Naive thymus-derived CD8-positive, alpha-beta T cell (primary cell): ENCODE measurements at places on chromosomes 12 and 14.

DNA sequence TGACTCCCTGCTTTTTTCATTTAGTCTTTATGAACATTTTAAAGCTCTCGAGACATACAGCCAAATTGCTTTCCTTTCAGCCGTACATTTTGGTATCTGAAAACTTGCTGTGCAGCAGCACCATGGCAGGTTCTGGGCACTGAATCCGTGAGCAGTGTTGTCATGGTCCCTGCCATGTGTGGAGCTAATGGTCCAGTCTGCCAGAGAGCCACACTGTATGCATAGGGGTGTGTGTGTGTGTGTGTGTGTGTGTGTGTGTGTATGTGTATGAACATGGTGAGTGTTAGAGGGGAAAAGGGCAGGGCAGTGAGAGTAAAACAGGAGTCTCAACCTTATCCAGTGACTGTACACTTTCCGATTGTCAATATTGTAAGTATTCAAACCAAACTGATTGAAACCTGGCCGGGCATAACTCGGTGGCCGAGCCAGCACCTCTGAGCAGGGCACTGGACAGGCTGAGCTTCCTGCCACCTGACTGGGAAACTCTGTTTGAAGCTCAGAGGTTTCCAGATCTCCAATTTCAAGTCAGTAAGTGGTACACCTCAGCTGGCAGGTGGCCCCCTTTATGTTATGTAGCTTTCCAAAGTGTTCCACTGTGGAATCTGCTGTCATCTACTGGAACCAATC, 110.0 kb downstream of the ESR2 start:
- no peak for DNase-seq

DNA sequence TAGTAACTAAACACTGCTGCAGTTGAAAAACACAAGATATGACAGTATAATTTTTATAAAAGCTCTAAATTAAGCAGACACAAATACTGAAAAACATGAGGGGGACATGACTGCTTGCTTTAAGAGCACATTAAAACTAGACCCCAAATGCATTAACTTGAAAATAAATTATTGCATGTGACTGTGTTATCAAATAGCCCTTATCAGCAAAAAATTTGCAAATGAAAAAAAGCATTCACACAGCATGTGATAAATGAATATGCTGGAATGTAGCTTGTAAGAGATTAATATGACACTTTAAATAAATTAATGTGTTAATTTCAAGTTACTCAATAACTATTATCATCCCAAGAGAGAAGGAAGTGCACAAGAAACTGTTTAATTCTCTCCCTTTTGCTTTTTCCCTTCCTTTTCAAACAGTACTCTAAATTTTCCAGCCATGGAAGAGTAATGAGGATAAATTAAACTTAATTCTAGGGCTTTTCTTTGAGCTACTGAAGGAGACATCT, 1422.1 kb upstream of the FLRT2 start:
- DNase-seq: no peak

GRCh38 chr14:68774771-68775613, 17.9 kb downstream of the ZFP36L1 start:
- peak; percentile 18 for DNase-seq

DNA sequence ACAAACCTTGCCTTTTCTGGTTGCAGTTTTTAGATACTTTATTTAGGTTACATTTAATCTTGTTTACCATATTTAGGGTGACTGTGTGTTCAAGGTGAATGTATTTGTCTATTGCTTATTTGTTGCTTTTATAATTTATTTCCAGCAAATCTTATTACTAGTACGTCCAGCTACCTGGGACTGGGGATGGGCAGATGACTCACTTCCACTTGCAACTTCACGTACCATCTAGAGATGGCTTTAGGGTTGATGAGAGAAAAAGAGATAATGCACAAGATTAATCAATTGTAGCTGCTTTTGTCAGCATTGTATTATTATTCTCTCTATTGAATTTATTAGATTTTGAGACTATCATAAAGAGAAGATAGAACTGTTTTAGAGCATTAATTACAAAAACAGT, 5.1 kb downstream of the MIPOL1 start:
- no peak for DNase-seq

DNA sequence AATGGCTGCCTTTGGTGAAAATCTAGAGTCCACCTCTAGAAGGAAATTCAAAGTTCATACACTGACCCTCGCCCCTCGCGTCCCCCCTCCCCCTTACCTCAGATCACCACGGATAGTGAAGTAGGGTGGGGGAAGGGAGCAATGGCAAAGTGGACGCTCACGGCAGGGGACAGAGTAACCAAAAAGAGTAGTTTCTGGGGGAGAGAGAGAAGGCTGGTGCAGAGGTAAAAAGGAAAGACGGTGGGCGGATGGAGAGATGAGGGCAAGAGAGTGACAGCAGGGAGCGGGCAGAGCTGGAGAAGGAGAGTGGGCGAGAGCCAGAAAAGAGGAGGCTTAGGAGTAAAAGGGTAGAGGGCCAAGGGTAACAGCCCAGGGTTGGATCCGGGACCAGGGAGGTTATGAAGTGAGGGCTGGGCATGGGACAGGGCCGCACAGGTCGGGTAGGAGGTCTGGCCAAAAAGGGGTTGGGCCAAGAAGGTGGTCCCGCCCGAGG, 423 bp downstream of the ALDH6A1 start:
- DNase-seq: no peak

DNA sequence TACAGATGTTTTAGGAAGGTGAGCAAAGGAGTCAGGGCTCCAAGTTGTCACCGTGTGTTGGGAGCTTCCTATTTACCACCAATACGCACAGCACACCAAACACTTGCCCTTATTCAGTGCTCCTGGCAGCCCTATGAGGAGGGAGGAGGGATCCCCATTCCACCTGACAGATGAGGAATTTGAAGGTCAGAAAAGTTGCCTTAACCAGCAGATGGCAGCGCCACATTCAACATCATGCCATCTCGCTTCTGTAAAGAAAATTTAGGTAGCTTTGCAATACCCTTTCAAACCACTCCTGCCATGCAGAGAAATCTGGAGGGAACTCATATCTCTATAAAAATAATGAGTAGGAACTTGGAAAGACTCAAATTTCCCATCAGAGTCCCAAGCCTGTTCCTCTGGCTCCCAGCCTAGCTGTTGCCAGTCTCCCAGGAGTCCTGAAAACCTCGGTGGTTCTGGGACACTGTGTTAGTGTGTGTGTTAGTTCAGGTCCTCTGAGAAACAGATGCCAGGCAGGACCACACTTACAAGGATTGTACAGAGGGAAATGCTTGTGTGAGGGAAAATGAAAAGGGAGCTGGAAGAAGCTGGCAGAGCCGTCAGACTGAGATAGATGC, 410.5 kb downstream of the MED13L start:
- no peak for DNase-seq
